ENCODE measurements at places on chromosomes 5 and 9. TPM values are rescaled to one million over a fixed set of nuclear protein-coding genes. Genes with fewer than 3 reads are reported as not detected.

Gene PCSK5
- 4.1 TPM for total RNA-seq

Gene MYOZ3
- 3.2 TPM for total RNA-seq

Gene COL23A1
- total RNA-seq, result 20.4 TPM

Gene NUTM2G
- total RNA-seq, result not detected

Gene RAB3C
- total RNA-seq, result 0.84 TPM

Gene RPL12
- total RNA-seq, result 637 TPM

Gene N4BP3
- total RNA-seq, result 2.7 TPM

Gene NPR3
- total RNA-seq, result 16.3 TPM

Gene SEPTIN8
- 30.4 TPM for total RNA-seq

Gene SPAG8
- total RNA-seq, result 3.2 TPM

Gene PCDHA9
- total RNA-seq, result not detected

Gene SELENOP
- total RNA-seq, result 297 TPM

Gene SPATA6L
- total RNA-seq, result 0.87 TPM

Gene CDH6
- 2.6 TPM for total RNA-seq

Gene HEMGN
- total RNA-seq, result not detected

Gene MTAP
- total RNA-seq, result 25.7 TPM

Gene ANKRD34B
- not detected for total RNA-seq

Gene CDH10
- total RNA-seq, result 0.22 TPM

Gene FAM153A
- 3.5 TPM for total RNA-seq

Gene SVEP1
- 5.7 TPM for total RNA-seq

Gene WDR38
- not detected for total RNA-seq

Gene PTAR1
- 24.9 TPM for total RNA-seq

Gene GABRA1
- not detected for total RNA-seq

Gene DMRT3
- total RNA-seq, result not detected

Gene TNC
- 2.5 TPM for total RNA-seq

Gene BARHL1
- not detected for total RNA-seq

Gene RNF183
- total RNA-seq, result not detected

Gene TEX48
- not detected for total RNA-seq

Gene SLC6A18
- not detected for total RNA-seq

Gene GHR
- total RNA-seq, result 11.9 TPM

Gene PCDHAC2
- total RNA-seq, result 0.10 TPM

Gene GABRA6
- not detected for total RNA-seq

Gene WNK2
- 250 TPM for total RNA-seq

Gene ABCA2
- total RNA-seq, result 33.8 TPM

Gene ROPN1L
- 0.20 TPM for total RNA-seq

Gene DDX4
- not detected for total RNA-seq

Gene TAF1L
- not detected for total RNA-seq

Gene OR5C1
- not detected for total RNA-seq

Gene TLX3
- total RNA-seq, result not detected

Gene PPP3R2
- total RNA-seq, result not detected

Gene PRELID2
- total RNA-seq, result 18.9 TPM

Gene LCN9
- not detected for total RNA-seq

Gene PCDHGA1
- total RNA-seq, result 3.0 TPM

Gene ZNF658
- total RNA-seq, result 8.9 TPM
